Stomach (tissue), 19 donors: ENCODE measurements at places on chromosomes 4 and X. TPM values are rescaled to one million over a fixed set of nuclear protein-coding genes. Genes with fewer than 3 reads are reported as not detected.

GRCh38 chr4:184385705-184386141 is 88.6 kb downstream of the IRF2 start:
- peak overlapping the region; percentile 88 for H3K27ac ChIP-seq
- peak; percentile 85 for DNase-seq
- peaks cover 67% of the 10 kb centered on the region for H3K4me1 ChIP-seq
- peaks cover 43% of the 10 kb centered on the region for H3K36me3 ChIP-seq
- no peak overlapping the region for H3K4me3 ChIP-seq
- no peaks in the 10 kb centered on the region for H3K27me3 ChIP-seq

The CC2D2A gene
- total RNA-seq, result 16.3 TPM

DNA sequence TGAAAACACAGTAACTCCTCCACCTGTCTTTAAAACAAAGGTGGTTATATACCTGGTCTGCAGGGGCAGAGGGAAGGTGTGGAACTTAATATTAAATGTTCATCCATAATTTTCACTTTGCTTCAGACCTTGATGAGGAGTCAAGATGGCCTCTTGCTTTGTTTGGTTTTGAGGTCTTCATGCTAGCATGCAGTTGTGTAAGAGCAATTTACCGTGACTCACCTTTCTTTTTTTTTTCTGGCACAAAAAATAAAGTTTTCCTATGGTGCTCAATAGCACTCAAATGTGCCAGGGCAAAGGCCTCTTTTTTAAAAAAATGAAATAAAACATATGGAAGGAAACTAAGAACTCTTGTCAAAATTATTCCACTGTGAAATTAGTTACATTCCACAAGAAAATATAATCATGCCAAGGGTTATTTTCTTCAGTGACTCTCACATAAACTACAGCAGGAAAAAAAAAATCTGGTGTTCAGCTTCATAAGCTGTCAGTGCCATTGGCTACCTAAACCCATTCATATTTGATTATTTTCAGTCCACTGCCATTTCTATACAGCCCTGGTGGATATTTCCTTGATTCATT is 128.2 kb downstream of the SLC7A11 start:
- no peak overlapping the region for H3K27ac ChIP-seq
- no peaks in the 10 kb centered on the region for H3K4me1 ChIP-seq
- H3K27me3 ChIP-seq, result no peaks in the 10 kb centered on the region
- no peaks in the 10 kb centered on the region for H3K36me3 ChIP-seq
- no peak overlapping the region for H3K4me3 ChIP-seq

DNA sequence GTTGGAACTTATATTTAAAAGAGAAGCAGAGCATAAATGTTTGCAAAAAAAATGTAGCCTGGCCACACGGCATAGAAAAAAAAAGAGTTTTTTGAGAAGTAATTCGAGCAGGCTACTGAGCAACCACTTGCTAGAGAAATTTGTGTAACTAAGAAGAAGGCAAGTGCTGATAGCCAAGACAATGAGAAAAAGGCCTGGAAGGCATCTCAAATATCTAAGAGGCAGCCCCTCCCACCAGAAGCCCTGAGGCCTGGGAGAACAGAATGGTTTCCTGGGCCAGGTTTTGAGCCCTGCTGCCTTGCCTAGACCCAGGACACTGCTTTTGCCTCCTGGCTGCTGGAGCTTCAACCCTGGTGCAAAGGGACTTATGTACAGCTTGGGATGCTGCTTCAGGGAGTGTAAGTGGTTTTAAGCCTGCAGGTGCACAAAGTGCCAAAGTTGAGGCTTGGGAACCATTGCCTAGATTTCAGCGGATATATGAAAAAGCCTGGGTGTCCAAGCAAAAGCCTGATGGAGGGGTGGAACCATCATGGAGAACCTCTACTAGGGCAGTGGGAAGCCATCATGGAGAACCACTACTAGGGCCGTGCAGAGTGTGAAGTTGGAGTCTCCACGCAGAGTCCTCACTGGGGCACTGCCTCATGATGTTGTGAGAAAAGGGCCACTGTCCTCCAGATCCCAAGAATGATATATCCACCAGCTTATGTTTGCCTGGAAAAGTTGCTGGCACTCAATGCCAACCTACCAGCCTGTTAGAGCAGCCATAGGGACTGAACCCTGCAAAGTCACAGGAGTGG is 9.7 kb downstream of the TECRL start:
- no peak overlapping the region for H3K27ac ChIP-seq
- H3K4me1 ChIP-seq, result no peaks in the 10 kb centered on the region
- no peak for DNase-seq
- H3K36me3 ChIP-seq, result no peaks in the 10 kb centered on the region
- H3K4me3 ChIP-seq, result no peak overlapping the region
- H3K27me3 ChIP-seq, result no peaks in the 10 kb centered on the region

The CLDN22 gene
- not detected for total RNA-seq

DNA sequence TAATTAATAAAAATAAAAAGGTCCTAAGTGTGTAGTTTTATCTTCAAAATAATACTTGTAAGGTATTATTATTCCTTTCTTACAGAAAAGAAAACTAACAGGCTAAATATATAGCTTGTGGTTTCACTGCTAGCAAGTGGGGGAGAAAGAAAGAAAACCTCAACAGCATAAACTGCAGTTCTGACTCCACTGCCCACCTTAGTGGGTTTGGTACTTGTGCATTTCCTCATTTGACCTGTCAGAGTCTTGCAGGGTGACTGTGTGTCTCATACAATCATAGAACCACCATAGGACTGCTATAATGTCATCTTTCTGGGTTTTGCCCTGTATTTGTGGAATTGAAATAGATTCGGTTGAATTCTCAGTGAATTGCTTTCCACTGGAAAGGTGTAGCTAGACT is 94.7 kb upstream of the PUDP start:
- H3K27me3 ChIP-seq, result no peaks in the 10 kb centered on the region
- H3K36me3 ChIP-seq, result no peaks in the 10 kb centered on the region
- no peaks in the 10 kb centered on the region for H3K4me1 ChIP-seq
- H3K4me3 ChIP-seq, result no peak overlapping the region
- H3K27ac ChIP-seq, result no peak overlapping the region

DNA sequence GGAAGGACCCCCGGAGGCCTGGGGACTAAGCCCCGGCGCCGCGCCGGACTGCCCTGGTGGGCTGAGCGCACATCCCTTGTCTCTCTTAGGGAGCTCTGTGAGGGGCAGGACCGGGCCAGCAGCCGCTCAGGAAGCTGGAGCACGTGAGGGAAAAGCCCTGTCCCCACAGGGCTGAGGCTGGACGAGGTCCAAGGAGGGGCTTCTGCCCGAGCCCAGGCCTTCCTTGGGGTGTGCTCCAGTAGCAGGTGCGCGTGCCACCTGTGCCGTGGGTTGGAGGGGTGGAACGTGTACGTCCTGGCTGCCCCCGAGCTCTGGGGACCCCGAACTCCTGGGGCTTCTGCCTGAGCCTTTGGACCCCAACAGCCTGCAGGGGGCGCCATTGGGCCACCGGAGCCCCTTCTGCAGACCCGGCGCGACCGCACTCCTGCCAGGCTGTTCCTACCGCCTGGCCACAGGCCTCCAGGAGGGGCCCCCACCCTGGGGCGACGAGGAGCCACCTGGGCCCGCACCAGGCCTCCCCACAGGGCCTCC is 27.2 kb downstream of the TACC3 start:
- peaks cover 48% of the 10 kb centered on the region for H3K4me1 ChIP-seq
- H3K27ac ChIP-seq, result no peak overlapping the region
- peaks cover 16% of the 10 kb centered on the region for H3K36me3 ChIP-seq
- H3K4me3 ChIP-seq, result no peak overlapping the region

DNA sequence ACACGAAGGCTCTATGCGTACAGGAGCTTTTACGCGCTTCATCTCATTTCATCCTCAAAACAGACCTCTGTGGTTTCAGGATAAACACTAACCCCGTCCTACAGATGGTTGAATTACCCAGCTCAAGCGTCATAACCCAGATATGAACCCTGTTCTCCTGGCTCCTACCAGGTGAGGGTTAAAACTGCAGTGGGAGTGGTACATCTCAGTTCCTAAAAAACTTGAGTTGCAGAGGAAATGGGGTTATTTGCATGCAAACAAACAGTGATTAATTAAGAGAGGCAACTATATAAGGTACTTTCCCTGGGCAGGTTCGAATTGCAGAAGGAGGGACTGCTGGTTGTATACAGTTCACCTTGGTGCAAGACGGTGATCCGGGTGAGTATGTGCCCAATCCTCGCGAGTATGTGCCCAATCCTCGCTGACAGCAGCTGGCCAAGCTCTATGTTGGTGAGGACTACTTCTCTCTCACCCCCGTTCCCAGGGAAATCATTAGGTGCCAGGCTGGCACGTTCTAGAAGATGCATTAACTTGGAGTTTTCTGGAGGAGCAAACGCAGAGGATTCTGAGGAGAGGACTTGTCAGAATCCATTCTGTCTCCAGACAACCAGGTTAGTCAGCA is 72.6 kb downstream of the FHDC1 start:
- H3K4me1 ChIP-seq, result no peaks in the 10 kb centered on the region
- peak; percentile 10 for DNase-seq
- no peaks in the 10 kb centered on the region for H3K36me3 ChIP-seq
- H3K27ac ChIP-seq, result no peak overlapping the region

- no peaks in the 10 kb centered on the region for H3K4me1 ChIP-seq
- no peaks in the 10 kb centered on the region for H3K27me3 ChIP-seq
- H3K4me3 ChIP-seq, result no peak overlapping the region
- no peak overlapping the region for H3K27ac ChIP-seq
- no peak for DNase-seq
Observed at GRCh38 chr4:5553801-5554200, 154.6 kb downstream of the EVC2 start.

- no peak overlapping the region for H3K27ac ChIP-seq
- no peak for DNase-seq
- no peaks in the 10 kb centered on the region for H3K27me3 ChIP-seq
- no peaks in the 10 kb centered on the region for H3K4me1 ChIP-seq
- H3K36me3 ChIP-seq, result no peaks in the 10 kb centered on the region
Observed at GRCh38 chrX:115350711-115351381, 61.3 kb downstream of the LUZP4 start.

GRCh38 chr4:185384930-185385331 is 10.8 kb downstream of the LRP2BP start:
- peaks cover 19% of the 10 kb centered on the region for H3K4me1 ChIP-seq
- H3K27ac ChIP-seq, result no peak overlapping the region
- no peak overlapping the region for H3K4me3 ChIP-seq

The MAGT1 gene
- total RNA-seq, result 135 TPM

DNA sequence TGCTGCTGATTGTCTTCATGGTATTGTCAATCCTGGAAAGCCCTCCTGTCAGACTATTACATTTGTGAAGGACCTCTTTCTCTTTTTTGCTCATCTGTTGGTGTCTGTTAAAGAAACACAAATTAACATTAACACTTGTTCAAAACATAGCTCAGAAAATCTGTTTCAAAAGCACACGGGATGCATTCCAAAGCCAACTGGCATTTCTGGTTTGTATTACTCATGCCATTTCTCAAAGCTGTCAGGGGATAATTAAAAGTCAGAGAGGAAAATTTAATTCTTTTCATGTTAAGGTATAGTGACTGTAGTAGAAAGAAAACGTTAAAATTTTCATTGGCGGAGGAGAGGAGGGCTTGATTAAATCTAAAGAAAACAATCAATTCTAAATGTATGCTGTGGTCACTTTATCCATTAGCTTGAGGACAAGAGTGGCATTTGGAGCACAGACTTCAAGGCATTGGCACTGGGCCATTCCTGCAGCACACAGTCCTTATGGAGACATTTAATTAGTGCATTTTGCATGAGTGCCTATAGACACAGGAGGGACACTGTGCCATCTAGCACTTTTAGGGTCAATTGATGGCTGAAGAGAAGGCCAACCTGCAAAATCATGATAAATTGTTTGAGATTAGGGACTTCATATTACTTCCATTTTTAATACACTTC is 21.2 kb upstream of the GLRA2 start:
- H3K27ac ChIP-seq, result no peak overlapping the region
- no peaks in the 10 kb centered on the region for H3K27me3 ChIP-seq
- no peaks in the 10 kb centered on the region for H3K4me1 ChIP-seq
- no peaks in the 10 kb centered on the region for H3K36me3 ChIP-seq
- H3K4me3 ChIP-seq, result no peak overlapping the region

- no peak overlapping the region for H3K27ac ChIP-seq
- no peaks in the 10 kb centered on the region for H3K27me3 ChIP-seq
- no peak overlapping the region for H3K4me3 ChIP-seq
- no peaks in the 10 kb centered on the region for H3K4me1 ChIP-seq
Observed at GRCh38 chrX:19774905-19775304, 112.5 kb downstream of the SH3KBP1 start.

The SSX2 gene
- total RNA-seq, result not detected

DNA sequence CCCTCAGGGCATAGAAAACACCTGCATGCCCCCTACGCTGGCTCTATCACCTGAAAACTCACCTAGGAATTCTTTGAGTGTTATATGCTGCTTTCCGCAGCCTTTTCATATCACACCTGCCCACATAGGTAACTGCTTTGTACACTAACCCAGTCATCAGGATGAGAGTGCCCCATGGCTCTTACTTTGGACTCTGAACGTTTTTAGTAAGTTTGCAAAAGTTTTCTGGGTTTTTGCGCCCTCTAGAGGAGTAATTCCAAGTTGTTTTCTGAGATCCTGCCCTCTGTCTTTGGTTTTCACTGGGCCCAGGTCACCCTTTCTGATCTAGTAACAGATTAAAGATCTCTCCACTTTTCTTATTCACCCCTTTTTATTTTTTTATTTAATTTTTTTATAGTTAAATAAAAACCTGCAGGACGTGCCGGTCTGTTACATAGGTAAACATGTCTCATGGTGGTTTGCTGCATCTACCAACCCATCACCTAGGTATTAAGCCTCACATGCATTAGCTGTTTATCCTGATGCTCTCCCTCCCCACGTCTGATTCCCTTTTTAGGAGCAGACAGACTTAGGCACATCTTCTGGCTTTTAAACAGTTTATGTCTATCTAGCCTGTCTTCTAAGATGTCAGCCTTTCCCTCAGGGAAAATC is 139.2 kb downstream of the NWD2 start:
- peak; percentile 73 for DNase-seq
- H3K27ac ChIP-seq, result no peak overlapping the region
- no peaks in the 10 kb centered on the region for H3K36me3 ChIP-seq
- H3K4me1 ChIP-seq, result no peaks in the 10 kb centered on the region

DNA sequence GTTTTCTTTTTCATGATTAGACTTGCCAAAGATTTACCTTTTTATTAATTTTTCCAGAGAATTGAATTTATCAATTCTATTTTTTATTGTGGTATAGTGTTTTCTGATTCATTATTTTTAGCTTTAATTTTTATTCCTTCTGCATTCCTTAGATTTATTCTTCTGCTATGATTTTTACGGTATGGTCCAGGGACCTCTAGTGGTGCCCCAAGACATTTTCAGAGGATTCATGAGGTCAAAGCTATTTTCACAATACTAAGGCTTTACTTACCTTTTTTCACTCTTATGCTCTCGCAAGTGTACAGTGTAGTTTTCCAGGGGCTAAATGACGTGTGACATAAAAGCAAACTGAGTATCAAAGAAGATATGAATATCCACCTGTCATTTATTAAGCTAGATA is 8.0 kb downstream of the RADX start:
- H3K27me3 ChIP-seq, result no peaks in the 10 kb centered on the region
- no peak overlapping the region for H3K27ac ChIP-seq
- no peak overlapping the region for H3K4me3 ChIP-seq
- H3K36me3 ChIP-seq, result no peaks in the 10 kb centered on the region

The ENPEP gene
- total RNA-seq, result not detected

The SUPT20HL1 gene
- total RNA-seq, result not detected

The SYTL5 gene
- total RNA-seq, result 2.3 TPM

The C1GALT1C1 gene
- total RNA-seq, result 39.3 TPM
